ENCODE measurements at places on chromosomes 6 and 20. TPM values are rescaled to one million over a fixed set of nuclear protein-coding genes. Genes with fewer than 3 reads are reported as not detected.

HLA-DMB gene
- 23.3 TPM for total RNA-seq

DNA sequence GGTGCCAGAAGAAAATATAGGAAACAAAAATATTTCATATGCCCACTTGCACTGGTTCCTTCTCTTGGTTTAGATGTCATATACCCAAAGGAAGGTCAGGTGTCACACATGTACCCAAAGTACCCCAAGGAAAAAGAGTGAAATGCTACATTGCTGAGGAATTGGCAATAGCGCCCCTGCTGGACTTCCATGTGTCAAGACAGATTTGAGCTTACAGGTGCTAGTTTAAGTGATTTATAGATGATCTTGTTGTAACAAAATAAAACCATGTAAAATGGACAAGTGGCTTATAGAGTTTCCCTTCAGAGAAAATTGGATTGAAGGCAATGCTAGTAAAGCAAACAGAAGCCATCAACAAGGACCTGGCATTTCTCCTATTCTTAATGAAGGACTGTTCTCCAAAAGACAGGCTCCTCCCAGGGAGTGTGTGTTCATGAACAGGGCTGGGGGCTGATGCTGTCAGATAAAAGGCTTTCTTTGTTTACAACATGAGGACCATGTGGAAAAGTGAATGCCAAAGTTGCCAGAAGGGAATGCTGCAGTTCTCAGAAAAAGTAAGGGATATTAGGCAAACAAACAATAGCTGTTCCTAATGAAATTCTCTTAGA, 64.3 kb upstream of the PAK5 start:
- no peak for DNase-seq

BPIFA1 gene
- not detected for total RNA-seq

DNA sequence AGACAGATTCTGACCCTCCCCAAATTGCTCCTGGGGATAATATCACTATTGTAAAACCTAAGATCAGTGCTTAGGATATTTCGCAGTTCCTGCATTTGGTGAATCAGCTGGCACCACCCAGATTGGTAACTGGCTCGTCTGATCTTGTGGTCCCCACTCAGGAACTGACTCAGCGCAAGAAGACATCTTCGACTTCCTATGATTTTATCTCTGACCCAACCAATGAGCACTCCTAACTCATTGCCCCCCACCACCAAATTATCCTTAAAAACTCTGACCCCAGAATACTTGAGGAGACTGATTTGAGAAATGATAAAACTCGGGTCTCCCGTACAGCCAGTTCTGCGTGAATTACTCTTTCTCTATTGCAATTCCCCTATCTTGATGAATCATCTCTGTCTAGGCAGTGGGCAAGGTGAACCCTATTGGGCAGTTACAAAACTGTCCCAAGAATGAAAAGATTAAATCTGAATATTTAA, 55.7 kb upstream of the PRND start:
- DNase-seq = peak; percentile 21

GRCh38 chr6:5813625-5814027, 193.1 kb downstream of the NRN1 start:
- no peak for DNase-seq

DNA sequence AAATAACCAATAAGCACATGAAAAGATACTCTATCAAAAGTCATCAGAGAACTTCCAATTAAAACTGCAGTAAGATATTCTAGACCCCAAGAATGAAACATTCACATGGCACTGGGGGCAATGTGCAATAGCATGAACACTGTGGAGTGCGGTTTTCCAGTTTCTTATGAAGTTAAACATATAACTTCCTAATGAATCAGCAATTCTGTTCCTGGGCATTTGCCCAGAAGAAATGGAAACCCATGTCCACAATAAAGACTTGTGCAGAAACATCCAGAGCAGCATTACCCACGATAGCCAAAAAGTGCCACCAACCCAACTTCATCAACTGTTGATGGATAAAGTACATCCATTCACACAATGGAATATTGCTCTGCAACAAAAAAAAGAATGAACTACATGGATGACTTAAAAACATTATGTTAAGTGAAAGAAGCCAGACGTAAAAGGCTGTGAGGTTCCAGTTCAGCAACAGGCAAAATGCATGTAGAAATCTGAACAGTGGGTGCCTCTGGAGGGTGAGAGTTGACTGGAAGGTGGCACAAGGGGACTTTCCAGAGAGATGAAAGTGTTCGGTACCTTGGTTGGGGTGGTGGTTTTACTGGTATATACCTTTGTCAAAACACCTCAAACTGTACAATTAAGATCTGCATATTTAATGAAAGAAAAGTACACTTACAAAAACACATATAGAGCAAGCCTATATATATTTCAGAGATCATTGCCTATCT, 207.2 kb upstream of the ECI2 start:
- DNase-seq = no peak

GRCh38 chr6:37313723-37314486, 39.9 kb upstream of the RNF8 start:
- no peak for DNase-seq

- DNase-seq = no peak
Measured at GRCh38 chr6:82145926-82146452, 101.6 kb downstream of the IBTK start.

TTI1 gene
- total RNA-seq = 15.5 TPM

DNA sequence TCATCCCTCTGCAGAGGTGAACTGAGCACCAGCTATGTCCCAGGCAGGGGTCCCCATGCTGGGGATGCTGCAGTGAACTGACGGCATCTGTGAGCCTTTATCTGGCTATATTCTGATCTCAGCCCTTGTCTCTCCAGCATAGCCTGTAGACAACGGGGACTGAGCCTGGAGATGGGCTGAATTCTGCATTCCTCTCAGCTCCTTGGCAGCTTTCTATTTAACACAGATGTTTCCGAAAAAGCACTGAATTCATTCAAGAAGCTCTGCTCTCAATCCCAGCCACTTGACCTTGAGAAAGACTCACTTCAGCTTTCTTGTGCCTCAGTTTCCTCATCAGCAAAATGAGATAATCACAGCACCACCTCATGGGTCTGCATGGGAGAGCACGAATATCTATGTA, 204.4 kb upstream of the PMEPA1 start:
- no peak for DNase-seq

DNA sequence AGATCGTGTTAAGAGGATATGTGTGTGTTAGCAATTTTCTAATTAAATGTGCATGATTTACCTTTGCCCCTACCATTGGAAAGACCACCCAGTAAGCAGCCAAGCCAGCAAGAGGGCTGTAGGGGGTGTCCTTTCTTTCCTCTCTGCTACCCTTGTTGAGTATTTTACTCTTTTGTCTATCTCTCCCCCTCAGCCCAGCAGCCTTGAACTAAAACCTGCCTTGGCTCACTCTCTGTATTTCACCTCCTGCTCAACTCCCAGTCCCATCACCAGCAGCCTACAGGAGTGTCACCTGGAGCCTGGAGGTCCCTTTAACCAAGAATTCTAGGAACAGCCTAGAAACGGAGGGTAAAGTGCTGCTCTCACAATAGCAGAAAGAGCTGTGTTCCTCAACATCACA, 81.0 kb downstream of the HIVEP2 start:
- no peak for DNase-seq

- no peak for DNase-seq
Measured at GRCh38 chr6:49462071-49462470, 982 bp downstream of the MMUT start.

GRCh38 chr6:169501128-169501527, 200.7 kb downstream of the WDR27 start:
- no peak for DNase-seq

- no peak for DNase-seq
Measured at GRCh38 chr20:40443753-40444152, 245.3 kb downstream of the MAFB start.

TMEM239 gene
- total RNA-seq = not detected

DNA sequence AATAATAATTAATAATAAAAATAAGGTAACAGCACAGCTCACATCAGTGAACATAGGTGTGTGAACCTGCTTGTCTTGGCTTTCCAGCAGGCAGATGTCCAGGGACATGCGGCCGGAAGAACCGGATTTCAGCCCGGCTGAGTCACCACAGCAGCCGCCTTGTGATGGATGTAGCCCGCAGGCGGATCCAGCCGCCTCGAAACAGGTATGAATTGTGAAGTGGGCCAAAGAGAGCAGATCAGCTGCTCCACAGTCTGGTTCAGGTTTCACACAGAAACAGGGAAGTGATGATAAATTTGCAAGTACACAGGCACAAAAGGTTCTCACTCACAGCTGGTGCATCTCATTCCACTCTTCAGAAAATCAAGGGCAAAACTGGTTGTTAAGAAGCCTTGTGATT, 55.1 kb downstream of the ID4 start:
- DNase-seq = no peak

DNA sequence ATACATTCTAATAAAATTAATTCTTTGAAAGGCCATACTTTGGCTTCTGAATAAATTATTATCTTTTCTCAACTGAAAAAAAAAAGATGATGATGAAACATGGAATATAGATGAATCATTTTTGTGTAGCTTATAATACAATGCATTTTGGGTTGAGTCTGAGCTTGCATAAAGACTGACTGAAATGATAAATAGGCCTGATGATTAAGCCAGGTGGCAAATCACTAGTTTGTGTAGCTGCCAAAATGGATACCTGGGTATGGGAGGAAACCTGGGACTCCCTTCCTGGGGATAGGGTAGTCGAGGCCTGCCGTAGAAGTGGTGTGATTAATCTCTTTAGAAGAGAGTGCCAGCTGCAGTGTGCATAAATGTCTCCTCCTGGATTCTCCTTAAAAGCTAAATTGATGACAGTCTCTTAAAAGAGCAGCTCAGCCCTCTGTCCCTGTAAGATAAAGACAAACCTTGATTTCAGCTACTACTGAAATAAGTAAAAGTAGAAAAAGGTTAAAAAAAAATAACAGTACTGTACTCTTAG, 275.1 kb downstream of the GRIK2 start:
- DNase-seq = no peak

GRCh38 chr6:8375916-8376315, 59.4 kb downstream of the SLC35B3 start:
- DNase-seq = no peak

DNA sequence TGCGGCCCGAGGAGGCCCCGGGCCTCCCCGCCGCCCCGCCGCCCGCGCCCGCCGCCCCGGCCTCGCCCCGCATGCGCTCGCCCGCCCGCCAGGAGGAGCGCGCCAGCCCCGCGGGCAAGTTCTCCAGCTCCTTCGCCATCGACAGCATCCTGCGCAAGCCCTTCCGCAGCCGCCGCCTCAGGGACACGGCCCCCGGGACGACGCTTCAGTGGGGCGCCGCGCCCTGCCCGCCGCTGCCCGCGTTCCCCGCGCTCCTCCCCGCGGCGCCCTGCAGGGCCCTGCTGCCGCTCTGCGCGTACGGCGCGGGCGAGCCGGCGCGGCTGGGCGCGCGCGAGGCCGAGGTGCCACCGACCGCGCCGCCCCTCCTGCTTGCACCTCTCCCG, 1.5 kb downstream of the FOXQ1 start:
- no peak for DNase-seq

POU5F1 gene
- total RNA-seq = not detected

FOXS1 gene
- total RNA-seq = not detected

RAB32 gene
- 22.5 TPM for total RNA-seq

GRCh38 chr20:47860049-47860830, 75.0 kb upstream of the SULF2 start:
- no peak for DNase-seq

GRCh38 chr6:170212956-170213636, 77.8 kb downstream of the DLL1 start:
- DNase-seq = no peak

GGTLC1 gene
- not detected for total RNA-seq

SLC17A9 gene
- 0.89 TPM for total RNA-seq

- no peak for DNase-seq
Measured at GRCh38 chr20:36852187-36852586, 23.8 kb upstream of the TLDC2 start.

DNA sequence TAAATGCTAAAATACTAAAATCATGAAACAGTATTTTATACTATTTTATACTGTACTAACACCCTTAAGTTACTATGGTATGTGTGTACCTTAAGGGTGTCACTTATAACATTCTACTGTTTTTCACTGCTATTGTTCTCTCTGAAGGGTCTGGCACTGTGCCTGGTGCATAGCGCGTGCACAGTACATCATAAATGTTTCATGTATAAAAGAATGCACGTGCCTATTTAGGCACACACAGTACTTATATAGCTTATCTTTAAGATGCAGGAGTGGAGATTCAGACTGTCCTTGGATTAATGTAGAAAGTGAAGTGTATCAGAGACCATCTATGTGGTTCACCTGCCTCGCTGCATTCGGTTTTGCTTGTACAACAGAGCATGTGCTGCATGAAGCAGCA, 64.0 kb upstream of the SGK1 start:
- DNase-seq = no peak

GRCh38 chr6:121614115-121614514, 178.7 kb downstream of the GJA1 start:
- no peak for DNase-seq

LINC00237 gene
- total RNA-seq = not detected

HSP90AB1 gene
- 454 TPM for total RNA-seq

DNA sequence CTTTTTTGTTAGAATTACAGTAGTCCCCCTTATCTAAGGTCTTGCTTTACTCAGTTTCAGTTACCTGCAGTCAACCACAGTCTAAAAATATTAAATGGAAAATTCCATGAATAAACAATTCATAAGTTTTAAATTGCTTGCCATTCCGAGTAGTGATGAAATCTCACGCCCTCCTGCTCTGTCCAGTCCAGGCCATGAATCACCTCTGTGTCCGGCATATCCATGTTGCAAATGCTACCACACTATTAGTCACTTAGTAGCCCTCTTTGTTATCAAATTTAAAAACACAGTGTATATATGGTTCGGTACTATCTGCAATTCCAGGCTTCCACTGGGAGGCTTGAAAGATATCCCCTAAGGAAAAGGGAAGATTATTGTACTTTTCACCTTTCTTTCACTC, 164.6 kb upstream of the FAM83B start:
- no peak for DNase-seq

DNA sequence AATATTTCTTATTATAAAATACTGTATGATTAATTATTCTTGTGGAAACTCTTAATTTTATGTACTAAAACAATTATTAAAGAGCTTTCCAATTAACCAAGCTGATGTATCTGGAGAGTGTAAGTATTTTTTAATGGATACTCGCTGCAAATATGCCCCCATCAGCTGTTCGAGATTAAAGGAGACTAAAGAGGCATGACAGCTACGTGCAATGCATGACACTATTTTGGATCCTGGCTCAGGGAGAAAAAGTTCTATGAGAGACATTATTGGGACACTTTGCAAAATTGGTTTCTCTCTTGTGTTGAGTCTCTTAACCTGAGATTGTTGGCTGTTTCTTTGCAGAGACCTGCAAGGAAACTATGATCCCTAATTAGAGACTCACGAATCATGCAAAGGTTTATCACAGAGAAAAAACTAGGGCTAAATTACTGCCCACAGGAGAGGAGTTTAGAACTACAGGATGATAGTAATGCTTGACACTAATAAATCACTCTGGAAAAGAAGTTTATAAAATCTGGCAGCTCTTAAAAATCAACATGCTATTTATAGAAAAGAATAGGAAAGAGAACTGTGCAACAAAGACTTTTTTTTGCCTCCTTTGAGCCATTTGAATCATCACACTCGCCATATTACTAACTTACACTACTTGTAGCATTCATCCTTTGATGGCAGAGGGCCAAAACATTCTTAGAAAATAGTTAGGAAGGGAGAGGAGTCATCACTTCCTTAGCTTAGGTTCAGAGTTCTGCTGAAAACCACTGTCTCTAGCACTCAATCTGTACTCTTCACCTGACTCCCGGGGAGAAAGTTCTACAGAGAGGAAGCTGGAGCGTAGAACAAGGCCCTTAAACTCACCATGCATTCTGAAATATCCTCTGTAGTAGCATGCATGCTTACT, 25.3 kb downstream of the NRN1 start:
- no peak for DNase-seq

DLK2 gene
- total RNA-seq = 0.25 TPM

BCAS1 gene
- total RNA-seq = 0.27 TPM

SPAG4 gene
- 13.7 TPM for total RNA-seq

Data from T-helper 17 cell (primary cell).